ENCODE measurements at places on chromosomes 16 and 17. TPM values are rescaled to one million over a fixed set of nuclear protein-coding genes. Genes with fewer than 3 reads are reported as not detected.
A peak's percentile ranks its signal among the peaks of the same experiment; 100 is the strongest.

DNA sequence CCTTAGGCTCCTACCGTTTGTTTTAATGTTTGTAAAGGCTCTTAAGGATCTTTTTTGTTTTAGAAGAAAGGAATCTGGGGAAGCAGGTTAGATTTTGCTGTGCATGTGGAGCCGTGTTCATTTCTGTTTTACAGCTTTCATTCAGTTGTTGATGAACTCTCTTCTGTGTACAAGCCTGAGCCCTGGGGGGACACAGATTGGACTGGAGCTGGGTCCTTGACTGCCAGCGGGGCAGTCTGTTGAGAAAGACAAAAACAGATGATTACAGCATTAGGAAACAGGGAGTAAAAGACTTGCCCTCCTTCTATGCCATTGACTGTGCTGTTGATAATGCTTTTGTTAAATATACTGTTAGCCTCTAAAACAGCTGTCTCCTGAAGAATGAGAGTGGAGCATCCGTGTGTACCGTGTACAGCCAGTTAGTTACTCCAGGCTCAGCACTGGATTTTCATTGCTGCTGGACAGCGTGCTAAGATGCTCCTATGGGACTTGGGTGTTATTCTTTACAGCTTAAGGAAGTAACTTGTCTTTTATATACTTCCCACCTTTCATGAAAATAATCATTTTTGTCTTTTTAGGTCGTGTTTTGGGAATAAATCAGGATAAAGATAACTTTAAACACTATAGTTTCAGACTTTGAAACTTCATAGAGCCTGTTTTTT is 3.2 kb downstream of the MAP1LC3B start:
- DNase-seq = no peak
- peak overlapping the region; percentile 5 for H3K27ac ChIP-seq
- H3K4me3 ChIP-seq = peak overlapping the region; percentile 95
- H3K36me3 ChIP-seq = no peaks in the 10 kb centered on the region
- peaks cover 9% of the 10 kb centered on the region for H3K27me3 ChIP-seq

DNA sequence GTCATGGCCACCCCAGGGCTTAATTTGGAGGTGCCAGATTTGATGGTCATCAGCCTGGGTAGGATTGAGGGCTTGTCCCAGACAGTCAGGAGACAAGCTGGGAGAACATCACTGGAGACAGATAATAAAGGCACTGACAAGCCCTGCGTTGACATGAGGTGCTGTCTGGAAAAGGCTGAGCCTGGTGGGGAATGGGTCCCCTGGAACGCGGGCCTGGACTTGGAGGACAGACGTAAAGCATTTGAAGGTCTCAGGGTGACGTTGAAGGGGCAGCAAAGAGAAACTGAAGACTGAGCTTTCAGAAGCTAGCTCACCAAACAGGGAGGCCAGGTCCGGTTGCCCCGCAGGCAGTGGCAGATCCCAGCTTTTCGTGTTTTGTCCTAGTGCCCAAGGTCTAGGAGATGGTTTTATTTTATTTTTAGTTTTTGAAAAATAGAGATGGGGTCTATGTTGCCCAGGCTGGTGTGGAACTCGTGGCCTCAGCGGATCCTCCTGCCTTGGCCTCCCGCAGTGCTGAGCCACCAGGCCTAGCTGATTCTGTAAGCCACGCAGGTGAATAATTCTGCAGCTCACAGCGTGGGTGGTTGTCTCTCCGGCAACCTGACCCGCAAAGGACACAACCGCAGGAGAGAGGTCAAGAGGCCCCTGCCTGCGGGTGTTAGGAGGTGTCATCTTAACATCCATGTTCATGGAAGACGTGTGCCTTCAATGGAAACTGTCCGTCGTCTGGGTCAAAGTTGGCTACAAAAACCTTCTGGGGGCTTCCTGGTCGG is 37.6 kb downstream of the METRNL start:
- peaks cover 19% of the 10 kb centered on the region for H3K4me1 ChIP-seq
- H3K36me3 ChIP-seq = peaks cover 3% of the 10 kb centered on the region
- H3K4me3 ChIP-seq = no peak overlapping the region

GRCh38 chr17:64187093-64187895 is 57.4 kb upstream of the ERN1 start:
- no peak for DNase-seq
- no peak overlapping the region for H3K27ac ChIP-seq
- peaks cover 10% of the 10 kb centered on the region for H3K4me1 ChIP-seq
- no peak overlapping the region for H3K4me3 ChIP-seq

DNA sequence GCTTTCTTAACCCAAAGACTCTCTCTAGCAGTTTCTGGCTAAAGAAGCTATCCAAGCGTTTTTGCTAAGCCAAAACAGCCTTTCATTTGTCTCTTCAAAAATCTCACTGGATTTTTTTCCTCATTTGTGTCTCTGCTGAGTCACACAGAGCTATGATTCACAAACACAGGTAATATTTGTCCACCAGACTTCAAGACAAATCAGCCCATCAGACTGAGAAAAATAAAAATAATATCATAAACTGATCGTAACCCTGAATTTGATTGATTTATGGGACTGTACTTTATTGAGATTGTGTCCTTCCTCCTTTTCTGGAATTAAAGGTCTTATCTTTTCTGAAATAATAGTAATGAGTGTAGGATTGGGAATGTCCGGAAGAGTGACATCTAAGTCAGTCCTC is 25.8 kb downstream of the TRIM16 start:
- H3K4me3 ChIP-seq = no peak overlapping the region
- peaks cover 2% of the 10 kb centered on the region for H3K27me3 ChIP-seq
- no peaks in the 10 kb centered on the region for H3K4me1 ChIP-seq
- no peak overlapping the region for H3K27ac ChIP-seq

DNA sequence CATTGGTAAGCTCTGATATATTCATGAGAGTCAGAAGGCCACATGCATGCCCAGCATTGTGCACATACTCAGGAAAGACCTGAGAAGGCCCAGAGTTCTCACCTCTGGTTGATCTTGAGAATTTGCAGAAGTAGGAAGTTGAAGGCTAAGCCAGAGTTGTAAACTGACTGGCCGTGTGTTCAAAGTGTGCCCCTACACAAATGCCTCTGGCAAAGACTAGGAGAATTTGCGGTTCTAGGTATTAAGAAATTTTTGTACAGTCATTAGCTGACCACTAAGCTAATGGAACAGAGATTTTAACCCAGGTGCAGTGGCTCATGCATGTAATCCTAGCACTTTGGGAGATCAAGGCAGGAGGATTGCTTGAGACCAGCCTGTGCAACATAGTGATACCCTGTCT is 25.0 kb downstream of the FBXL20 start:
- H3K4me1 ChIP-seq = peaks cover 5% of the 10 kb centered on the region
- H3K36me3 ChIP-seq = no peaks in the 10 kb centered on the region
- no peak overlapping the region for H3K4me3 ChIP-seq
- H3K27me3 ChIP-seq = no peaks in the 10 kb centered on the region

DNA sequence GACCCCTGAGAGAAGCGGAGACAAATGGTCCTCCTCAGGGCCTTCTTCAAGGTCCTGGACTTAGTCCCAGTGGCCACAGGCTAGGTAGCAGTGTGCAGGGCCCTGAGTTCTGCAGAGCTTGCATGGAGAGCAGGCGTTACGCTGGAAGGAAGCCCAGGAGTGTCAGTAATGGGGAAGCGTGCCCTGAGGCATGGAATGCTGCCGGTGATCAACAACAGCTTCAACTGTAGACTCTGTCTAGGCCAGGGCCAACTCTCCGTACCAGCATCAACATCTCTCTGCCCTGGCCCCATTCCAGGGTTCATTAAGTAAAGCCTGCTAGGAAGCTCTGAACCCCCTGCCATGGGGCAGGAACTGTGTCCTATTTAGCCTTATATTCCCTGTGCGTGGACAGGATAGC is 568 bp upstream of the TNK1 start:
- H3K4me3 ChIP-seq = peak overlapping the region; percentile 63
- H3K4me1 ChIP-seq = peaks cover 3% of the 10 kb centered on the region
- H3K36me3 ChIP-seq = peaks cover 8% of the 10 kb centered on the region
- DNase-seq = no peak
- no peak overlapping the region for H3K27ac ChIP-seq

GRCh38 chr16:49580751-49581303 is 207.2 kb downstream of the C16orf78 start:
- no peak overlapping the region for H3K4me3 ChIP-seq
- H3K36me3 ChIP-seq = no peaks in the 10 kb centered on the region
- H3K27me3 ChIP-seq = peaks cover 6% of the 10 kb centered on the region
- H3K4me1 ChIP-seq = peaks cover 35% of the 10 kb centered on the region
- DNase-seq = peak; percentile 4
- H3K27ac ChIP-seq = peak overlapping the region; percentile 9

The KRTAP1-3 gene
- not detected for total RNA-seq

The DEXI gene
- total RNA-seq = 37.3 TPM

Measured in glutamatergic neuron (in vitro differentiated cells).